ENCODE measurements at places on chromosomes 1 and 21. TPM values are rescaled to one million over a fixed set of nuclear protein-coding genes. Genes with fewer than 3 reads are reported as not detected.

The TENT5C gene
- polyA plus RNA-seq, result 5.2 TPM

The ISG15 gene
- polyA plus RNA-seq, result 21.7 TPM

The FCRL6 gene
- polyA plus RNA-seq, result 0.19 TPM

DNA sequence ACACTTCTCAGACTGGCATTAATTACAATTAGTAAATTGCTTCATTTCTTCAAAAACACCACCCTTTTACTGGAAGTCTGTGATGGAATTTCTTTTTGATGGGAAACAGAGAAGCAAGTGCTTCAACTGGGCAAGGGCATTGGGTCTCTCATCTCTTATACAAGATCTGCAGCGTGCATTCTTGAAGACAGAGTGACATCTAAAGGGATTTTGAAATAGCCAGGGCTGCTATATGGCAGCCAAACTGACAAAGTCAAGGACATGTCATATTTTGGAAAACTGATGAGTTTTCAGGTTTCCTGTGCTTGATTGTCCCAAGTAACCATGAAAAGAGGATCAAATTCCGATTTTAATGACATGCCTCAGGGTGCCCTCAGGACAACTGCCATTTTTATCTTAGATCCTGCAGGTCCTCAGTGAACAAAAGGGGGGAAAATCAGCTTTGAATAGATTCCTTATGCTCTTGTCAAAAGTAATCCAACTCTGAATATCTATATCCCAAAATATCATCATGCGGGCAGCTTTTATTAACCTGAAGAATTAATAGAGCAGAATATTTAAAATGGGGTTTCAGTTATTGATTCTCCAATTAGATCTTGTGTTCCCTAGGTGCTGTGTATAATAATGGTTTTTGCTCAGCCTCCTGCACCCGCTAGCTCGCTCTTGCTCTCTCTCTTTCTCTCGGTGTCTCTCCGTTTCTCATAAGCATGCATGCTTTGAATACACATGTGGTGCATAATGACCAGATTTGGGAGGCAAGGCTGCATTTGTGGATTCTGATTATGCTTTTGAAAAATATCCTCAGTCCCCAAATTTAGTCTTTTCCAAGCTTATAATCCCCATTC lies 221.8 kb downstream of the TTLL7 start:
- DNase-seq, result no peak

DNA sequence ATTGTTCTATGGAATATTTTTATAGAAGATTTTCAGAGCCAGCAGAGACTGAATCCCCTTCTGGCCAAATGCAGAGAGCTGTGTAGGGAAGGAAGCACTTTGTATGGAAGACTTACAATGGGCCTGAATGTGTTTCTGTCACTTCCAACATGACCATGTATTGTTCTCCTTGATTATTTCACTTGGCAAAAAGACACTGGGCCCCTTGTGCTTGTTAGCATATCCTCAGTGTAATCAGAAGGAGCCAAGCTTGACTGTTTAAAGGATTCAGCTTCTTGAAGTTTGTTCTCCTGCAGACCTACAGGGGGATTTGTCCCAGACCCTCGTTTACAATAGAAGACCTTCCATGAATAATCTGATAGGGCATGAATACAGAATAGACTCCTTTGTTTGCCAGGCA lies 48.1 kb upstream of the UBE2U start:
- DNase-seq, result no peak

- no peak for DNase-seq
Observed at GRCh38 chr1:21935393-21935804, 1.7 kb downstream of the HSPG2 start.

- no peak for DNase-seq
Observed at GRCh38 chr1:66313429-66313828, 220.5 kb upstream of the SGIP1 start.

- peak; percentile 80 for DNase-seq
Observed at GRCh38 chr1:153977250-153978240, at the start of gene JTB. JTB (minus strand) TSS chr1:153977674; CDS start chr1:153977252, 422 bp downstream.

The TCHH gene
- polyA plus RNA-seq, result 0.04 TPM

The OR2T2 gene
- not detected for polyA plus RNA-seq

DNA sequence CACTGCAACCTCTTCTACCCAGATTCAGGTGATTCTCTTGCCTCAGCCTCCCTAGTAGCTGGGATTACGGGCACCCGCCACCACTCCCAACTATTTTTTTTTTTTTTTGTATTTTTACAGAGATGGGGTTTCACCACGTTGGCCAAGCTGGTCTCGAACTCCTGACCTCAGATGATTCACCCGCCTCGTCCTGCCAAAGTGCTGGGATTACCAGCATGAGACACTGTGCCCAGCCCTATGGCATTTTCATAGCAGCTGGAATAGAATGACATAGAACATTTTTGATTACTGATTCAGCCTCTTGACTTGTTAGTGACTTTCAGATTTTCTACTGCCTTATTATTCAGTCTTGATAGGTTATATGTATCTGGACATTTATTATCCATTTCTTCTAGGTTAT lies 1046.2 kb downstream of the AMY1C start:
- DNase-seq, result no peak

The SYNC gene
- 1.3 TPM for polyA plus RNA-seq

GRCh38 chr21:39057121-39057520 lies 126.1 kb downstream of the PSMG1 start:
- no peak for DNase-seq

The SPRR2E gene
- not detected for polyA plus RNA-seq

GRCh38 chr1:226735576-226735975 lies 3.5 kb downstream of the ITPKB start:
- DNase-seq, result no peak

DNA sequence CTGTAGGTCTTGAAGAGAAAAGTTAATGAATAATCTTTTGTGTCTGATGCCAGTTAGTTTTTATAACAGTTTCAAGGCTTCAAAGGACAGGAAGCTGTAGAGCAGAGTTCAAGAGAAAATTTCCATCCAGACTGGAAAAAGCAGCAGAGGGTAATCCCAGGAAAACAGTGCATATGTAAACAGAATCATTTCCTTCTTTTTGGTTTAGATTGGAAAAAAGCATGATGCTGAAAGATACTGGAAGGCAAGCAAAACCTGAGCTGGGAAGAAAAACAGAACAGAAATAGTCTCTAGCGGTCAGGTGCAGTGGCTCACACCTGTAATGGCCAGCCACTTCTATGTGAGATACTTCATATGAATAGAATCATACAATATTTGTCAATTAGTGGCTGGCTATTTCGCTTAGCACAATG lies 71.9 kb downstream of the ZSWIM5 start:
- DNase-seq, result no peak

- DNase-seq, result peak; percentile 47
Observed at GRCh38 chr21:16194095-16194787, 464.5 kb downstream of the USP25 start.

The RAB42 gene
- 3.9 TPM for polyA plus RNA-seq

GRCh38 chr1:241045659-241046058 lies 311.3 kb downstream of the RGS7 start:
- DNase-seq, result no peak

The PIGR gene
- 1.6 TPM for polyA plus RNA-seq

- DNase-seq, result no peak
Observed at GRCh38 chr1:111204983-111205713, 4.7 kb upstream of the DENND2D start.

GRCh38 chr1:91885716-91886506 lies at the start of gene TGFBR3:
TGFBR3 (minus strand) TSS chr1:91886151; CDS start chr1:91861531, 24,620 bp downstream.
- peak; percentile 79 for DNase-seq

DNA sequence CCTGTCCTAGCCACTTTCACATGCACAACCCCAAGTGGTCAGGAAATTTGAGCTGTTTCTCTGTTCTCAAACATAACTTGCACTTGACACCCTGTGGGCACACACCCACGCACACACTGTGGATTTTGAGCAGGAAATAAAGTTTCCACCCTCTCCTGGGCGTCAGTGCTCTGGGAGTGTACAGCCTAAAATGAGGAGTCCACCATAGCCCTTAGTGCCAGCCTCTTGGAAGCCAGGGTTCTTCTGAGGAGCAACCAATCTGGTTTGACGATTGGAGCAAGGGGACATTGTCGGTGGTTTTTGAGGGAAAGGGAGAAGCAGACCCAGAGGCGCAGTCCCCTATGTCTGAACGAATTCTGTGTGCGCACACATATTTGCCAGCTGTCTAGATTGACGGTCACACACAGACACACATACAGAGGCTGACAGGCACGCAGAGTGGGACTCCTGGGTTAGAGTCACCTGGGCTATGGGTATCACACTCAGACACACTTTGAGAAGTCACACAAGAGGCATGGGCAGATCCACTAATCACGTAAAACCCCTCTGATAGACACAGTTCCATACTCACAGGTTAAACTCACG lies 2.7 kb downstream of the DMBX1 start:
- no peak for DNase-seq

- DNase-seq, result peak; percentile 73
Observed at GRCh38 chr1:156898161-156898566, 4.6 kb downstream of the PEAR1 start.

- no peak for DNase-seq
Observed at GRCh38 chr1:165068741-165069140, 287.8 kb downstream of the LMX1A start.

DNA sequence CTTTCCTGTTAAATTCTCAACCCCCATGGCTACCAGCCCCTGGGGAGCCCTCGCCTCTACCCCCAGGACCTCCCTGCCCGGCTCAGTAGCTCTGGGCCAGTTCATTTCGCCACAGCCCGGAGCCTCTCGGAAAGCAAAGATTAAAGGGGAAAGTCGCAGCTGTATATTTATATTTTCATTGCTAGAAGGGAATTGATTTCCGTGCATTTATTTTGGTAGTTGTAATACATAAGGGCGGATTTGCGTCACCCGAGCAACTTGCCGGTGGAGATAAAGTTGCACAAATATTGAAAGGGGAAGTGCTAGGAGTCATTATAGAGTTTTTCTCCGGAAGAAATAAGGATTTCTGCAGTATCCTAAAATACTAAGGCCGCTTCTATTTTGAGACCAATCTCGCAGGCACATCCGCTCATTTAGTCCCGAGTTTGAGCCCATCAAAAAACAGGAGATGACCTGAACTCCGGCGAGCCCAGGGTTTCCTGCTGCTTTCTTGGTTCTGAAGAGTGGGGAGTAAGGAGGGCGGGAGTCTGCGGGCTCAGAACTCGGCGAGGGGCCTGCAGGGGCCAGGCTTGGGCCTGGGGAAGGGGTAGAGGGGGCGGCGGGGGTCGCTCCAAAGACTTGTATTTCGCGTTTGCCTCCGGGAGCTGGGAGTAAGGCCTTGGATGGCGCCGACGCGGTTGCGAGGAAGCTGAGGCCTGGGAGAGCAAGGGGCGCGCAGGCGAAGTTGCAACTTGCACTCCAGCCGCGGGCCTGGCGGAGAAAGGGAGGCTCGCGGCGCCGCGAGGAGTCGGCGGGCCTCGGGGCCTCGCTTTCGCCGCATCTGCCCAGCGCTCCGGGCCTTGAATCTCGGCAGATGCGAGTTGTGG lies 2.5 kb upstream of the HLX start:
- no peak for DNase-seq

The PRDX6 gene
- polyA plus RNA-seq, result 330 TPM

DNA sequence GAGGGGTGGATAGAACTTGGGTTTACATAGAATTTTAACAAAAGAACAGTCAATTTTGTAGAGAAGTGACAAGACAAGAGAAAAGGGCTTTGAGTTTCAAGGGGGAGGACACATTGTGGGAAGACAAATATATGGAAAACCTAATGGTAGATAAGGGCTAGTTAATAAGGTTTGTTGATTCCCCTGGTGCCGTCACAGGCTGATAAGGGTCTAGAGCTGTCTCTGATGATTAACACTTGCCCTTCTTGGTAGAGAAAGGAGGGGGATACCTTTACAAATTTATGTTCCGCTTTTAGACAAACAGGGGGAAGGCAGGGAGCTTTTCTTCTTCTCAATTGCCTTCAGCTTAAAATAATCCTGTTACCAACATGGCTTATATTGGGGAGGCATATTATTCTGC lies 124.3 kb downstream of the ETS2 start:
- DNase-seq, result no peak

DNA sequence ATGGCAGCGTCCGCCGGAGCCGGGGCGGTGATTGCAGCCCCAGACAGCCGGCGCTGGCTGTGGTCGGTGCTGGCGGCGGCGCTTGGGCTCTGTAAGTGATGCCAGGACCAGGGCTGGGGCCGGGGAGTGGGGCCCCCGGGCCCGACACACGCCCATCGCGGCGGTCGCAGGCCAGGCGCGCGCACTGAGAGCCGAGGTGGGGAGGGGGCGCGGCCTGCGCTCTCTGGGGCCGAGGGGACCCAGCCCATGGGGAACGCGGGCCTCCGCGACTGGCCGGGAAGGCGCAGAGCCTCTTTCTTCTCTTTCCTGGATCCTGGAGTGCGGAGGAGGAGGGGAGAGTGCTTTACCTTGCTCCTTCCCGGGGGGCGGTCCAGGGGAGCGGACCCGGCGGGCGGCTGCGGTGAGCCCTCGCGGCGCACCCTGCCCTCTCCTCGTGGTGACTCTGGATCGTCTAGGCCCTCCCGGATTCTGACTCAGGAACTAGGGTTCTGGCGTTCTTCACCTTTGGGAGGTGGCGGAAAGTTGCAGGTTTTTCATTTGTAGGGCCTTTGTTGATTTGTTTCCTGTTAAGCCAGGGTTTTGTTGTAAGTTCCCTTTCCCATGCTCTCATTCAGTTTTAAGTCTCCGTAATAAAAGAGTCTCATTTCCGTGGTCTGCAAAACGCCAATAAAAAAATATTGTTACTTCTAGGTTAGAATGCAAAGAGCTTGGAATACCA lies 529 bp downstream of the MPZL1 start:
- no peak for DNase-seq

GRCh38 chr21:14533499-14534428 lies 12.4 kb downstream of the SAMSN1 start:
- DNase-seq, result no peak
